SJCRH30 (cell line): ENCODE measurements at places on chromosomes 2 and 18.

DNA sequence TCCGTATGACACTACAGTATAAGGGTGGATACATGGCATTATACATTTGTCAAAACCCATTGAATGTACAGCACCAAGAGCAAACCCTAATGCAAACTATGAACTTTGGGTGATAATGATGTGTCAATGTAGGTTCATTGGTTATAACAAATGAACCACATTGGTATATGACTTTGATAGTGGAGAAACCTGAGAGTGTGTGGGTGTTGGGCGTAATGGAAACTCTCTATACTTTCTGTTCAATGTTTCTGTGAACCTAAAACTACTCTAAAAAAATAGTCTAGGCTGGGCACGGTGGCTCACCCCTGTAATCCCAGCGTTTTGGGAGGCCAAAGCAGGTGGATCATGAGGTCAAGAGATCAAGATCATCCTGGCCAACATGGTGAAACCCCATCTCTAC is 6.5 kb upstream of the ACTG2 start:
- DNase-seq = no peak

- no peak for DNase-seq
These were observed 44.3 kb downstream of the SPRED2 start for GRCh38 chr2:65388051-65388531.

DNA sequence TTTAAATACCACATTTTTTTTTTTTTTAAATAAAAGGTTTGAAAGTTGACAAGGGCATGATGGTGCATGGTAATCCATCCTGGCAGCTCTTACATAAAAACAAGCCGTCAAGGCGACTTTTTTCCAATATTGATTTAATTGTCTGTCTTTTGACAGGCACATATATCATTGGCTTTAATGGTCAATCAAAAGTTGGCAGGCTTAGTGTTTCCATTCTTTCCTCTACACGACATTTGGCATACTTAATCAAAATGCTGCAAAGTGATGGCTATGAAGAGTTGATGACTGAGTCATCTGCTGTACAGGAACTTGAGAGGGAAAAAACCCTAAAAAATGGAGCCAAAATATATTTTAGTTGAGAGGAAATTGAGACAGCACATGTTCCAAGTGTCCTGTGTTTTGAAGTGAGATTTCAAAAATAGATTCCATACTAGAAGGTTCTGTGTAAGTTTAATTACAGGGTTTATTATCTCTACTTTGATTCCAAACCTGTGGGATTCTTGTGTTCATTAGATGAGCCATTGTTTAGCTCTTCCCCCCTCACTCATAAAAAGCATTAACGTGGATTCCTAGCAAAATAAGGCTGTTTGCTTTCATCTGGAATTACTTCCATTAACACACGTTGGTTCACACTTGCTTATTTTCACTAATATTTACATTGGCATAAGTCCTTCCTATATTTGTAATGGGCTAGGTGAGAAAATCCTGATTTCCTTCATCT is 3.2 kb downstream of the TSHZ1 start:
- no peak for DNase-seq

- no peak for DNase-seq
These were observed 2.9 kb upstream of the FAM124B start for GRCh38 chr2:224404796-224405195.

DNA sequence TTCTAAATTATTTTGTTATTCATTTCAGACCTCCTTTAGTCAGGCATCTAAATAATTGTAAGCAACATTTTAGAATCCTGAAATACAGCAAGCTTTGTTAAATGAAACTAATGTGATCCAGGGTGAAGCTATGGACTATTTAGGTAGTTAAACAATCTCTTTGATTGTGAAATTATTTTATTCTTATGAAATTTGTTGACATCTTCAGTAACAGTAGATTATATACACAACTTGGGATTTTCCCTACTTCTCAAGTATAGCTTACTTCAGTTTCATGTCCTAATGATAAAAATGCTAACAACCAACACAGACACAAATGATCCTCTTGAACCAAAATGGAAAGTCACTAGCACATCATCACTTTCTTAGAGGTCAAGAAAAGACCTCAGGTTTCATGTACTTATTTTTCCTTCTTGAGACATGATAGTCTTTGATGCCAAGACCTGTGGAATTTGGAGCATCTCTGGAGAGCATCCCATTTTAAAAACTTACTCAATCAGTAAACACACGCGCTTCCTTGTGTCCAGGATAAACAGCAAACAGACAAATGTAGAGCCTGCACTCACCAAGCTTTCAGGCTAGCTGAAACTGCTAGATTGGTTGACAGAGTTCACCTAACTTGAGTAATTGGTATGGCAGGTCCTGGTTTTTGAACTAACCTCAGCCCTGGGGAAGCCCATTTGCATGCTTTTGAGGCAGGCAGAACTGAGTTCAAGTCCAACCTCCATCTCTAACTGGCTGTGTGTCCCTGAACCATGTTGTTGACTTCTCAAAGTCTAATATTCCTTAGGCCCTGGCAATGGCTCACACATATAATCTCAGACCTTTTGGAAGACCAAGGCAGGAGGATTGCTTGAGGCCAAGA is 47.8 kb downstream of the KCTD18 start:
- DNase-seq = no peak

DNA sequence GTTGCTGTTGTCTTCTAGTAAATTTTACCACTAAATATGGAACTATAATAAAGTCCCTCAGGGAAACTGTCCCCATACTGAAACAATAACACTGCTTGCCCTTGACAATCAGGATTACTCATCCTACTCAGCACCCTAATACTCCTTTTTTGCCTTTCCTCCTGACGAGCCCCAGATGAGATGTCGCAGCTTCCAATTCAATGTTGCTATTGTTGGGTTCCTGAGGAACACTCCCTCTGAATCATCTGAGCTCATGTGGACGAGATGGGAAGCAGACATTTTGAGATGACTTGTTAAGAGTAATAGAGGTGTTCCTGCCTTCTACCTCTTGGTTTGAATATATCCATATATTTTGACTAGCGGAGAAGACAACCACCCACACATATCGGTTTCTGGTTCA is 187.8 kb upstream of the FAM98A start:
- DNase-seq = no peak

GRCh38 chr2:41701231-41701630 is 346.6 kb upstream of the PKDCC start:
- DNase-seq = no peak

DNA sequence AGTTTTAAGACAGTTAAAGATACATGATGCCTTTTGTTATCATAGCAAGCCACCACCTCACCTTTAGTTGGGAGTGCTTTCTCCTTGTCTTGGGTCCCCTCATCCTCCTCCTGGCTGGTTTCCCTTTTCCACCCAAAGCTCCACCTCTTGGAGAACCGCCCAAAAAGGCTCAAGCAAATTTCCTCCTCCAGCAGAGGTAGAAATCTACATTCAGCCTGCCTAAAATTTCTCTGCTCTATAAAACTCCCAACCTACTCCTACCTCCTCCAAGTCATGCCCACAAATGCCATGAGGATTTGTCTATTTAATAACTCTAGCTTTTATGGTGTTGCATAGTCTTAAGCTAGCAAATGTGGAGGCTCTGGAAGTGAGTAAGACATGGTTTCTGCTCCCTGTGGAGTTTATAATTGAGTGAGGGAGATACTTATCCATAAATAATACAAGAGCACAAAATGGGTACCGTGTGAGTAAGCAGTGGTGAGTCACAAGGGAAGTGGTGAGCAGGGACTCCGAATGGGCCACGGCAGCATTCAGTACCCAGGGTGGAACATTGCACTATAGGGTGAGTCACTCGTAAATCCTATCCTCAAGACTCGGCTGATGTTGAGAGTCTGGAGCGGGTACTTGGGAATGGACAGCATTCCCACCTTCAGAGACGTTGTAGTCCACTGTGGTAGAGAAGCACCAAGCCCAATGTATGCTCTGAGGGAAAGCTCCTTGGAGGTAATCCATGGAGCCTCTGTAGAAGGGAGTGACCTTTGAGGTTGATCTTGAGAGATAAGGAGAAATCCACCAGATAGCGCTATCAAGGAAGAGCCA is 146.3 kb downstream of the RTN4 start:
- peak; percentile 46 for DNase-seq

GRCh38 chr2:186503827-186504606 is 18.0 kb downstream of the ZC3H15 start:
- peak; percentile 78 for DNase-seq
